Frontal cortex (tissue), 4 donors: ENCODE measurements at places on chromosomes 5 and 9.

GRCh38 chr5:139188558-139189270 lies 9.5 kb downstream of the SIL1 start:
- no peak for DNase-seq

- DNase-seq, result no peak
Observed at GRCh38 chr9:92094655-92095054, 20.6 kb downstream of the SPTLC1 start.

GRCh38 chr5:24110004-24110615 lies 534.7 kb downstream of the CDH10 start:
- DNase-seq, result peak; percentile 18

DNA sequence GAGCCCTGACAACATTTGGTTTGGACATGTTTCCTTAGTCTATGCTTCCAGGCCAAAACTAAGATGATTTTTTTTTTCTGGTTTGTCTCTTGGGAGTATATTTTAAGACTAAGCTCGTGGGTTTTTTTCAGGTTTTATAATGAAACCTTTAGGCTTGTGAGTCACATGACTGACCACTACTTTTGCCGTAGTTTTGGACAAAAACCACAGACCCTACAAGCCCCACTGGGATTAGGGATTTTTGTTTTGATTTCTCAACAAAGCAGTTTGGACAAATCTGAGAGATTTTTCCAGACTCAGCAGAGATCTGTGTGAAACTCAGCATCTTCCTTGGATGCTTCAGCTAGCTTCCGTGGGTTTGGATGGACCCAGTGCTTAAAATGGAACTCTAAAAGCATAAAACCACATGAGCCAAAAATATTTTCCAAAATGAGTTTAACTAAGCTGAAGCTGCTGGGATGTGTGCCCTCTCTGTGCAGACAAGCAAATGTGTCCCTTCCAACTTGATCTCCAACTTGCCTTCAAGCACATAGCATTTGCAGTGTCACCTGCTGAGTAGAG lies 70.3 kb upstream of the SMIM15 start:
- DNase-seq, result no peak

- DNase-seq, result no peak
Observed at GRCh38 chr5:124453221-124454051, 293.0 kb downstream of the ZNF608 start.

- no peak for DNase-seq
Observed at GRCh38 chr5:52743012-52743411, 44.7 kb upstream of the ITGA1 start.

DNA sequence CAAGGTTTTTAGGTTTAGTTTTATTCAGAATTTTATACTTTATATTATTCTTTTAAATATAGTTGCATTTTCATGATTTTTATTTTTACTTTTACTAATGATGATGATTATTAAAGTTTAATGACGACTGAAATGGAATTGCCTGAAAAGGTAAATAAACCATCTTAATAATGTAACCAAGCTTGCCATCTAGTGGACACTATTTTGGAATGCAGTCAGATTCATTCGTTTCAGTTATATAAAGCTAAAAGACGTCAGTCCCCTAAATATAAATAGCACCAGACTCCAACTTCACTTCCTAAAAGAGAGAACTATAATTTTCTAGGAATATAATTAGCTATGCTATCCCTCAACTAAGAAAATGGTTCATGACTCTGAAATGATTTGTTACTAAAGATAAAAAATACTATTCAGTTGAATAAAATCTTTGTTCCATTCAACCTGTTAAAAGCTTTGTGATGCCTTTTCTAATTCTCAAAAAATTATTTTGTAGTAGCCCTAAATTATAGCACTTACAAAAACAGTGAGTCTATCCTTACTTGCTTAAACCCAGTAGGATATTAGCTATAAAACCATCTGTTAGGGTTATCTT lies 19.9 kb downstream of the ABITRAM start:
- DNase-seq, result no peak

DNA sequence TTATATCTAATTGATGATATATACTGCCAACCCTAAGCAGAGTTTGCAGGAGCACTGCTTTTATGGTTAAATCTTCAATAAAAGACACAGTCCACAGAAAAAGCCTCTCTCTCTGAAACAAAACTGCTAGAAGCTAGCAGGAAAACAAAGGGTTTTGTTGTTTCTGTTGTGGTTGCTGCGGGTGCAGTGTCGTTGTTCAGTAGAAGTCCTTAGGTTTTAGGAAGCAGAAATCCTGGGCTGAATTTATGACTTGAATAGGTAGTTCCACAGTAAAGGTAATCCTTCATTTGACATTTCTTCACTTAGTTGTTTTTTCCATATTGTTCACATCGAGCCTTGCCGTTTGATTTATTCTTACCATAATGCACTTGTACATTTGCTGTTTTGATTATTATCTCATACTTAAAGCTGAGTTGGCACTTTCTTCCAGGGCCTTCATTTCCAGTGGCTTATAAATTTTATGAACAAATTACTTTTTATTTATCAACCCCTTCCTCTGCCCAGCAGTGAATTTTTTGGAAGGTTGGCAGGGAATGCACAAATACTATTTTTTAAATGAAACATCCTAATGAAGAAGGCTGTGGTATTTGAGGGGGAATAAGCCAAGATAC lies 209.6 kb upstream of the SLC30A5 start:
- DNase-seq, result no peak
